Lung (tissue), 17 donors: ENCODE measurements at places on chromosomes 7 and 10. TPM values are rescaled to one million over a fixed set of nuclear protein-coding genes. Genes with fewer than 3 reads are reported as not detected.

DNA sequence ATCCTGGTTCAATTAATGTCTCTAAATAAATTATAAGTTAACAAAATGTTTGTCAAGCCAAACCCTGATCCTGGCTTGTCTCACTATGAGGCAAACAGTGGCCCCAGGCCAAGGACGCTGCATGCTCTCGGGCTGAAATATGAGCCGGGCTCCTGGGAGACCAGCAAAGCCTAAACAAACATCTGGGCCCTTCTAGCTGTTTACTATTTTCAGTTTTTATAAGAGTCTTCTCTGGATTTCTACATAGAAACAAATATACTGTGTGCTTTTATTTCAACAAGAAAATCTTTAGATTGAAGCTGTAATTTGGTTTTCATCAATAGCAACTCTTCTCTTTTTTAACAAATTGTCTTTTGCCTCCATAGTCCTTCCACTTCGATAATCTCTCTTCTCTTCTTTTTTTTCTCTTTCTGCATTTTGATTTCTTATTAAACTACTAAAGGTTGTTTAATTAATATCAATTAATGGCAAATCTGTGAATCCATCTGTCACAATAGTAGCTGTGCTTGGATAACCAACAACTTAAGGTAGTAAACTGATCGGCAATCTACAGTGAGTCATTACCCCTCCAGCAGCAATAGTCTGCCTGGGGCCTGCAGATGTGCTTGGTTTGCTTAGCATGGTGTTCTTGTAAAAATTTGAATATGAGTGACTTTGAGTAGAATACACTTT lies 83.3 kb upstream of the DNAJC1 start:
- DNase-seq, result peak; percentile 98

DNA sequence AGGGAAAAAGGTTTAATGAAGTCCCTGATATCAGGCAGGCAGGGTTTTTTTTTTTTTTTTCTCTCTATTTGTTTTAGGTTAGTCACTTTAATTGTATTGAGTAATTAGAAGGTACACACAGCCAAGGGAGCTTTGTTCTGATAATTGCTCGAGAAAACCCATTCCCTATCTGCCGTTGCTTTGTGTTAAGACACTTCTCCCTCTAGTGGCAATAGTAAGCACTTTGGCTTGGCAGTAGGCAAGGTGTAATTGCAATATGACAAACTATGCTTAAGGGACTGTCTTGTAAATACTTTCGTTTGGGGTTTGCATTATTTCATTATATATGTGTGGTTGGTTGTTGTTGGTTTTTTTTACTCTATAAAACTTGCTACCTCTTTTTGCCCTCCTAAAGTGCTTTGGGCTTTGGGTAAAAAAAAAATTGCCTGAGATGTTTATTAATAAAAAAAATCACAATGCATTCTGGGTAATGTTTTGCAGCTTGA lies 113.4 kb downstream of the BTRC start:
- DNase-seq, result peak; percentile 76

The MMP21 gene
- 0.08 TPM for polyA plus RNA-seq

- no peak for DNase-seq
Observed at GRCh38 chr10:44581996-44582395, 197.1 kb upstream of the CXCL12 start.

The ZNF248 gene
- polyA plus RNA-seq, result 3.6 TPM
